Left lung (tissue), 14 donors: ENCODE measurements at places on chromosomes 3 and 15. TPM values are rescaled to one million over a fixed set of nuclear protein-coding genes. Genes with fewer than 3 reads are reported as not detected.

The GRAMD2A gene
- 36.1 TPM for total RNA-seq

GRCh38 chr3:16801223-16801622, 83.5 kb upstream of the PLCL2 start:
- no peak overlapping the region for H3K27ac ChIP-seq
- H3K36me3 ChIP-seq = no peaks in the 10 kb centered on the region
- DNase-seq = no peak
- H3K4me1 ChIP-seq = peaks cover 29% of the 10 kb centered on the region
- no peaks in the 10 kb centered on the region for H3K27me3 ChIP-seq
- no peak overlapping the region for H3K4me3 ChIP-seq

DNA sequence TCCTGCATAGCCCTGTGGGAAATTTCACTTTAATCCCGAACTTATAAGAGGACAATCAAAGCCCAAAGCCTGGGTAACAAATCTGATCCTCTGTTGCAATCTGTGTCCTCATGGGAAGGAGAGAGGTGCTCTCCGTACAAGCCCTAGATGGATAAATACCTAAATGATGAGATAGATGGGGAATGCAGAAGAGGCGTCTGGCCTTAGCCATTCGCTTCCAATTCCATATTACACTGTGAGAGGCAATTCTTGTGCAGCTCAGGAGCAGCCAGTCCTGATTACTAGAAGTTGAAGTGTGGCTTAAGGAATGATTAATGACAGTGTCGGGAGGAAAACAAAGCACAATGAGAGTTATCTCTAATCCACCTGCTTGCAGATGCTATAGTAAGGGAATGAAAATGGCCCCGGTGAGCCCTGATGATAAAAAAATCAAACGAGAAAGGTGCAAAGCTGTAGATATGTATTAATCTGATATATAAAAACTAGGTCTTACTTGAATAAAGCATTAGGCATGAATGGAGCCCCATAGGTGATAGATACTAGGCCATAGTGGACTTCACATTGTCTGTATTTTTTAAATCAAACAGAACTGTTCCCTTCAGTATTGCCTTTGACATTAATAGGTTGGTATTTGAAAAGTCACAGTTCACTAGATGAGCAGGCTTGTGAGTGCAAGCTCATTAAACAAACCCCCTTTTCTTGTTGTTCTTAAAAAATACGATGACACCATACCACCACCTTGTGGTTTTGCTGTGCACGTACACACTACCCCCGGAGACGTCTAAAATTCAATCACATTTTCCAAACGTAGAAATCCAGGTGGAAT, 54.2 kb upstream of the TMCO5A start:
- no peak overlapping the region for H3K4me3 ChIP-seq
- no peak overlapping the region for H3K27ac ChIP-seq
- peak; percentile 46 for DNase-seq

The SMCO1 gene
- not detected for total RNA-seq

The ANKUB1 gene
- total RNA-seq = not detected

DNA sequence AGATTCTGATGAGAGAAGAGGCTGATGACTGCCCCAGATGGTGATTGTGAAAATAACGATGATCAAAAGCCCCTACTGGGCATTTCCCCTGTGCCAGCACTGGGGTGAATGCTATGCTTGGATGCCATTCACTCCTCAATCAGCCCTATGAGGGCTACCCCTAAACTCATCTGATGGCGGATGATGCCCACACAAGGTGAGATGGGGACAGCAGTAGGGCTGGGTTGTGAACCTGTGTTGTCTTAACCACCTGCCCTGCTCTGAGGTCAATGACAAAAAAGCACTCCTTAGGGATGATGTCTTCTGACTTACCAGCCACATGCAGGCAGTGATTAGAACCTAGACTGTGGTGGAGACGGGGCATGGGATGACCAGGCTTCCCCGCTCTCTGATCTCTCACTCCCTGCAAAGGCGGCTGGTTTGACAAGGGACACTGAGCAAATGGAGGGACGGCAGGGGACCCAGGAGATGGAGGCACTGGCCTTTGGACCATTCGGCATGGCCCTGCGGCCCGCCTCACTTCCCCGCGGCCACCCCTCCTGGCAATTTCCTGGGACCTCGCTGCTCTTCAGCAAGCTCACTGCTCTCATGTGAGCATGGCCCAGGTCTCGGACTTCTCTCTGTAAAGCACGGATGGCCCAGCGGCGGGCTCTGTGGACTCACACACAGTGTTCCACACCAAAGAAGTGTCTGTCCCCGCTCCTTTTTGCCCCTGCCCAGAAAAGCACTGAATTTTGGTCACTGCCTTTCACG, 251.4 kb upstream of the LYSMD4 start:
- H3K27ac ChIP-seq = no peak overlapping the region
- H3K4me3 ChIP-seq = no peak overlapping the region
- no peaks in the 10 kb centered on the region for H3K4me1 ChIP-seq
- H3K27me3 ChIP-seq = no peaks in the 10 kb centered on the region
- DNase-seq = no peak
- H3K36me3 ChIP-seq = no peaks in the 10 kb centered on the region

DNA sequence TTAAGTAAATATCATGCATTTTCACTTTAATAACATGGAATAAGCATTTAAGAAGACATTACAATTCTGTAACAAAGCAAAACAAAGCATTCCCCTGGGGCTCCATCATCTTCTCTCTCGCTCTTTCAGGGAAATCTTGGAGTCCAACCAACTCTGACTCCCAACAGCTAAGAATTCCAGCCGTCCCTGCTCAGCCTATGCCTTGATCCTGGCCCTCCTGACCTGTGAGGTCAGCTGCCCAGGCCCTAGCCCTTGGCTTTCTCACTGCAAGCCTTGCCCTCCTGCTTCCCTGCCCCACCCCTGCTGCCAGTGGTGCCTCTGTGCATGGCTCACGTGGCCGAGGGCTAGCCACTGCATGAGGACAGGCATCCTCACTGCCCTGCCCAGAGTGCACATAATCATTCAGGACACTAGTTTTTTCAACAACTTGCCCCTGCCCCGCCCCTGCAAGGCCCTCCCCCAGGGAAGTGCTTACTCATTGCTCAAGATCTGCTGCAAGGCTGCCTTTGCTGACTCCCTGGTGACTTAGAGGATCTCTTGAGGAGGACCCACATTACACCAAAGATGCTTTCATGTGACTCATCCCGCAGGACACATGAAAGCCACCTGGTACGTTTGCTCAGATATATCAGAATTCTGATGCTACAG, 37.6 kb downstream of the MTMR10 start:
- peaks cover 97% of the 10 kb centered on the region for H3K36me3 ChIP-seq
- no peak overlapping the region for H3K4me3 ChIP-seq
- H3K27ac ChIP-seq = no peak overlapping the region
- no peak for DNase-seq
- H3K4me1 ChIP-seq = peaks cover 15% of the 10 kb centered on the region
- H3K27me3 ChIP-seq = no peaks in the 10 kb centered on the region

The NFKBIZ gene
- 76.0 TPM for total RNA-seq

GRCh38 chr3:2099779-2100191, 1.1 kb downstream of the CNTN4 start:
- peak; percentile 20 for DNase-seq
- H3K27ac ChIP-seq = no peak overlapping the region
- peaks cover 70% of the 10 kb centered on the region for H3K27me3 ChIP-seq
- H3K36me3 ChIP-seq = no peaks in the 10 kb centered on the region
